ENCODE measurements at places on chromosomes 12 and 14. TPM values are rescaled to one million over a fixed set of nuclear protein-coding genes. Genes with fewer than 3 reads are reported as not detected.

DNA sequence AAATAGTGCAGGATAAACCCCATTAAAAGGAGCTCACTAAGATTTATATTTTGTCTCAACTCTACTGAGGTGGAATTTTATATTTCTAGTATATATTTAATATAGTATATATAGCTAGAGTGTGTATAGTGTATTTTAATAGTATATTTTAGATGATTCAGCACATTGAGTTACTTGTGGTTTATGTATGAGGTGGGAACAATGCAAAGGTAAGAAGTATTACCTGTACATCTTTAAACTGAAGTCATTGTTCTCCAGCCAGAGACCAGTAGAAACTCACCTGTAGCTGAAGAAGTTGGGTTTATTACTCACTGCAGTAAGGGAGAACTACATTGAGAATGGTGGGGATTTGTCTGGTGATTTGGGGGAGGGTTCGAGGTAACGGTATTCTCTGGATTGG lies 15.9 kb downstream of the ETNK1 start:
- no peak for DNase-seq

Gene ACOT6
- not detected for total RNA-seq

DNA sequence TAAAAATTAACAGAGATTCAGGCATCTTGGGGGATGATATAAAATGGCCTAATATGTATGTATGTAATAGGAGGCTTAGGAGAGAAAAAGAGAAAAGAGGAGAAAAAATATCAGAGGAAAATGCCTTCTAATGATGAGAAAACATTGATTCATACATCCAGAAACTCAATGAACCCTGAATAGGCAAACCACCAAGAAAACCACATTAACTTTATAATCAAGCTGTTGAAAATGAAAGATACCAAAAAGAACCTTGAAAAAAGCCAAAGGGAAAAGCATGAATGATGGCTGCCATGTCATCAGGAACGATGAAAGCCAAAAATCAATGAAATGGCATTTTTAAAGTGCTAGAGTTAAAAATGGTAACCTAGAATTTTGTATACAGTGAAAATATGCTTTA lies 180.2 kb downstream of the EPS8 start:
- no peak for DNase-seq

DNA sequence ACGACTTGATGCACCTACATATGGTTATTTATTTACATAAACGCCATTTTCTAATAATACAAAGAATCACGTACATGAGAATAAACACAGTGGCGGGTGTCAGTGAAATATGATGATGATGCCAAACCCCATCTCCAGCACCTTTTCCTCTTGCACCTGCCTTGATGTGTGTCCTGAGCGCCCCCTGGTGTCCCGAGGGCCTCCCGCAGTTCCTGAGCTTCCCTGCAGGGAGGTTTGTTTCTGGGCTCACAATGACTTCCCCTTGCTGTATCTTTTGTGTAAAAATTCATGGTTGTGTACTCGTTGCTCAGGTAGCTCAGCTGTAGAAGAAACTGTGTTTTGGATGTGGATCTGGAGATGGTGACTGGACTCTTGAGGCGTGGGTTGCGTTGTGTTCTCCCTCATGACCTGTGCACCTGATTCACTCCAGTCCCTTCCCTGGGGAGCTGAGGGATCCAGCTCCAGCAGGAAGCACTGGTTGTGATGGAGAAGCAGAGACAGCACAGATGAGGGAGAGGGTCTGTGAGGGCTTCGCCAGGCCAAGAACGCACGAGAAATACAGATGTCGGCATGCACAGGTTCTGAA lies 1037.8 kb downstream of the TMEM121 start:
- peak; percentile 15 for DNase-seq

DNA sequence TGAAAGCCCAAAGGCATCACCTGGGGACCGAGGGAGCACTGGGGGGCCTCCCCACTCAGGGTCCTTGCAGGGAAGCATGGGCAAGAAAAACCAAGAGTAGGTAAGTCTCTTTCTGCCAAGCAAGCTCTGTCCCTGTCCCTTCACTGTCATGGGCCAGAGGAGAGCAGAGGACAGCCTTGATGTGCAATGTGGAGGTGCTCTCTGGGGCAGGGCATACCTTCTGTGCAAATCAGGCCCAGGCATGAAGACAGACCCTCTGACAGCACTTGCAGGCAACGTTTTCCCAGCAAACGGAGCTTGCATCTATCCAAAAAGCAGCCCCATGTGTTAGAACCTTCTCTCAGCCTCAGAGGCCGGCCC lies 192.5 kb upstream of the PWP1 start:
- DNase-seq = no peak

DNA sequence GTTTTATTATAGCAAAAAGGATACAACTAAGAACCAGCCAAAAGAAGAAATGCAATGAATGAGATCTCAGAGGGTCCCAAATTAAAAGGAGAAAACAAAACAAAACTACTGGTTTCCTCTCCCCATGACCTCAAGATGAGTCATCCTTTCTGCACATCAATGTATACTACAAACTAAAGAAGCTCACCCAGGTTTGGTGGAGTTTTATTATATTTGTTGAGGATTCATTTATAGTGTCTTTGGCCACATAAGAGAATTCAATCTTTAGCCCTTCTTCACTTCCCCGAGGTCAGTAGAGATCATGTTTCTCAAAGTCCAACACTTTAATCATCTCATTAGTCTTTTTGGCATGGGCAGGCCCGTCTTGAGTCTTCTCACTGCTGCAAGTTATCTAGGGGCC lies 210.6 kb downstream of the SLC6A15 start:
- no peak for DNase-seq

DNA sequence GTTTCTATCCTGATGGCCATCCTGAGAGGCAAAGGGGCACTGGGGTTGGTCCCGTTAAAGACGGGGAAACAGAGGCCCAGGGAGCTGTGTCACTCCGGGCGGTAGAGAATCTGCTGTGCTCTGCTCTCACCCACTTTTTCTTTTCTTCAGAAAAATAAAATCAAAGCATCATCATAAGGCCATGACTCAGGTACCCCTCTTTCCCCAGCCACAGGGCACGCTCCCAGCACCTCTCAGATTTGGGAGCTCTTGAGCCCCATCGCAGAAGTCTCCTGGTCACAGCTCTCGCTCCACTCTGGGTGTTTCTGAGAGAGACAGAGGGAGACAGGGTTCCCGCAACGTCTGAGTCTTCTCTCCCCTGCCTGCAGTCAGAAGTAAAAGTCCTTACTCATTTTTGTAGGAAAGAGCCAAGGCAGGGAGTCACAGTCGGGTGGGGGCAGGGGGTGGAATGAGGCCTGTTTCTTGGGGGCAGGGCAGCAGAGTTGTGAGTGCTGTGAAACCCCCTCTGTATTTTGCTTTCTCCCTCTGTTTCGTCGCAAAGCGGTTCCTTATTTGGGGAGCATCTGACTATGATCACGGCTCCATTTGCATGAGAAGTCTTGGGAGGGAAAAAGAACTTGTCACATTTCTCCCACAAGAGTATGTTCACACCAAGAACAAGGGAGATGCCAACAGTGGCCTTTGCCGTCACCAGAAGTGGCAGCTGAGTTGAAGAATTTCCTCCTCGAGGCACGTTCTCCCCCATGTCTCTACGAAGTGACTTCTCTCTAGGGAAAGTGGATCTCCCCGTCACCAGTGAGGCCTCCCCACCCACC lies 139.0 kb downstream of the BCL11B start:
- no peak for DNase-seq

GRCh38 chr12:14010989-14011388 lies 29.6 kb upstream of the GRIN2B start:
- DNase-seq = no peak

DNA sequence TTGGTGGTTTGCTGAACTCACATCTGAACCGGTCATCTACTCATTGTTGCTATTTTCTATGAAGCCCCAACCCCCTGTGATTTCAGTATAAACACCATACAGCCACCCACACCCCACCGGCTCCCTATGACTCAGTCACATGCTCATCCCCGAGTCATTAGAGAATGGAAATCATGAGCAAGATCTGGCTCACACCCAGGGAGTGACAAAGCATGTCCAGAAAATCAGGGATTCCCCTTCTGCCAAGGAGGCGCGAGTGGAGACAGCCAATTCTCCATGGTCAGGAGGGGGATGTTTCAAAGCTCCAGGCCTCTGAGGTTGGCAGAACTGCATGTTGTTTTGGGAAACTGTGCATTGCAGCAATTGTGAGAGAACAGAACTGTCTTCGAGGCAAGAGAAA lies 657.5 kb upstream of the TBX3 start:
- DNase-seq = peak; percentile 94

- DNase-seq = peak; percentile 83
Measured at GRCh38 chr12:122888232-122888752, 7.6 kb downstream of the VPS37B start.

- DNase-seq = no peak
Measured at GRCh38 chr14:104250175-104250574, 111.8 kb downstream of the KIF26A start.

Measured in Caki2 (cell line).